ENCODE measurements at places on chromosomes 11 and 22. TPM values are rescaled to one million over a fixed set of nuclear protein-coding genes. Genes with fewer than 3 reads are reported as not detected.

GRCh38 chr11:103609117-103610066, 427.0 kb upstream of the DDI1 start:
- DNase-seq = peak; percentile 99

GRCh38 chr22:45597460-45598192, 74.0 kb upstream of the ATXN10 start:
- peak; percentile 31 for DNase-seq

DNA sequence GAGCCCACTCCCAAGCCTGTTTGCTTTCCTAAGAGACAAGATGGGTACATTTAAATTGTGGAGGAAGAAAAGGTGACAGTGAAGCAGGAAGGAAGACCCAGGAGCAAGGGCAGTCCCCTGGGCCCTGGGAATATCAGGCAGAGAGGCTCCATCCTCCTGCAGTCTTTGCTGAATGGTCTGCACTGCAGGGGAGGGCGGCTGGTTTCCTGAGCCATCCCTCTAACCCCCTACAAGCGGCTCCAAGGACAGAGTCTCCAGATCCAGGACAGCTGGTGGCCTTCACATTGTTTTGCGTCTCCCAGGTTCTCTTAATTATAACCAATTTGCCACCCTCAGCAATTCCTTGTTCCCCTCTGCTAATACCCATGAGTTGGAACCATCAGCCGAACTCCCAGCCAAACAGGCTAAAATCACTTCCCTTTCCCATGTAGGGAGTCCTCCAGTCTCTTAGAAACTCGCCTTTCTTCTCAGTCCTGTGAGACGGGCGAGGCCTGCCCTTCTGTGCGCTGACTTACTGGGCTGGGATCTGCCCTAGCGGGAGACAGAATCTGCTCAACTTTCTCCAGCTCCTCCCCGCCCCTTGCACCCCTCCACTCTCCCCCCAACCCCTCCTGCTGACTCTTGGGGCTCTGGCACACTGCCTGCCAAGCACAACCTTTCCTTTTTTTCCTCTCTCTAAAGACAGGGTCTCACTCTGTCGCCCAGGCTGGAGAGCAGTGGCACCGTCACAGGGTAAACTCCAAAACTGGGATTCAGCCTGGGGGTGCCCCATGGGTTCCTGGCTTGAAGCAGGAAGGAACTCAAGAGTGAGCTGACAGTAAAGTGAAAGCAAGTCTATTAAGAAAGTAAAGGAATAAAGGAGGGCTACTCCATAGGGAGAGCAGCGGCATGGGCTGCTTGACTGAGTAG, 53.4 kb upstream of the EMID1 start:
- no peak for DNase-seq

GRCh38 chr11:109106151-109106906, 315.7 kb upstream of the C11orf87 start:
- DNase-seq = no peak

DNA sequence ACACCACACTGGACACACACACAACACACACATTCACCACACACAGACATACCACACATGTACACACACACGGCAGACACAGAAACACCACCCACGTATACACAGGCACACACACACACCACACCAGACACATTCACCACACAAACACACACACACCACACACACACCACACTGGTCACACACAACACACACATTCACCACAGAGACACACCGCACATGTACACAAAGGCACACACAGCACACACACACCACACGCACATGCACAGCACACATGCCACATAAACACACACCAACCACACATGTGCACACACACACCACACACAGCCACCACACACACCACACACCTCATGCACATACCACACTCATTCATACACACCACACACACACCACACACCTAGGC, 84.2 kb upstream of the PRR5 start:
- no peak for DNase-seq

- DNase-seq = peak; percentile 52
These were observed 24.3 kb downstream of the BCR start for GRCh38 chr22:23204541-23205157.

PARVA gene
- 54.5 TPM for total RNA-seq

MYRF gene
- total RNA-seq = 4.2 TPM

MRPL16 gene
- 43.9 TPM for total RNA-seq

MFNG gene
- total RNA-seq = 2.6 TPM

FAM89B gene
- total RNA-seq = 10.1 TPM

Data from renal cortical epithelial cell (primary cell).